Psoas muscle (tissue), 8 donors: ENCODE measurements at places on chromosomes 6 and 20. TPM values are rescaled to one million over a fixed set of nuclear protein-coding genes. Genes with fewer than 3 reads are reported as not detected.
A peak's percentile ranks its signal among the peaks of the same experiment; 100 is the strongest.

DNA sequence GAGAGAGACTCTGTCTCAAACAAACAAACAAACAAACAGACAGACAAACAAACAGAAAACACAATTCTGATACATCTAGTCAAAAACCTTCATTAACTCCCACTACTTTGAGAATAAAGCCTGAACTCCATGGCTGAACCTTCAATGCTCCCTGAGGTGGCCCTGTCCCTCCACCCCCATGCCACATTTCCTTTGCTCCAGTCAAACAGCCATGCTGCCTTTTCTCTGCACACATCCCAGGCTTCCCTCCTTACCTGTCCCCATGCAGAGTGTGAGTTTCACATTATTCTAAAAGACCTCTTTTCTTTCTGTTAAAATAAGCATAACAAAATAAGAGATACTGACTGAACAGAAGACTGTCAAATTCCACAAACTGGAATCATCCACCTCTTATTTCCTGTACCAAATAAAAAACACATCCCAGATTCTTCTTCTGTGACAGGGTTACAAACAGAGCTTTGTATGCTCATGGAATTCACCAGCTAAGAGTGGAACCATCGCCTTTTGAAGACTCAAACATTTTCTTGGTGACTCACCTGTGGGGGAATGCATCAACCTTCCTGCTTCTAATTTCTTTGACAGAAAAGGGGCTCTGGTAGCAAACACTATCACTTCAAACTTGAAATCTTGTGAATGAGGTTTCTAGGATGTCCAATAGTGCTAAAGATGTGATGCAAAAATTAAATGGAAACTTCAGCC is 71.0 kb upstream of the SLC22A16 start:
- no peak for DNase-seq
- no peaks in the 10 kb centered on the region for H3K36me3 ChIP-seq
- peaks cover 2% of the 10 kb centered on the region for H3K27me3 ChIP-seq
- H3K27ac ChIP-seq, result no peak overlapping the region

DNA sequence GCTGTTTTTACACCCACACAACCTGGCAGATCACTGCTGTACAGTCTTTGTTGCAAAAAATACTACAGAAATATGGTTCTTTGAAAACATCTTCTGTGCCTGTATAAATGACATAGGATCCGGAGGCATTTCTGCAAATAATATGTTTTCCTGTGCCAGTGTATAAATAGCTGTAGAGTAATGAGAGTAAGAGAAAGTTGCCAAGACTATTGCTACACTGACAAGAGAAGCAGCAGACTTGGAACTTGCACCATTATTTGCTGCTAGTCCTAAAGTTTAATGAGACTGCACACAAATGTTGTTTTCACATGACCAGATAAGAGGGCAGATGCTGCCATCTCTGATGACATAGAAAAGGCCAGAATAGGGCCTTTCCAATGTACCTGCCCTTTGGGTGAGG is 50.0 kb upstream of the DTNBP1 start:
- no peak overlapping the region for H3K4me3 ChIP-seq
- no peak for DNase-seq
- no peaks in the 10 kb centered on the region for H3K36me3 ChIP-seq
- H3K27ac ChIP-seq, result peak overlapping the region; percentile 53

- H3K36me3 ChIP-seq, result no peaks in the 10 kb centered on the region
- H3K4me1 ChIP-seq, result no peaks in the 10 kb centered on the region
- no peak overlapping the region for H3K4me3 ChIP-seq
Measured at GRCh38 chr6:37709932-37710555, 12.4 kb upstream of the MDGA1 start.

The HCRTR2 gene
- polyA plus RNA-seq, result not detected

The DEFB132 gene
- polyA plus RNA-seq, result not detected

The NR2E1 gene
- not detected for polyA plus RNA-seq

The PRSS16 gene
- 0.08 TPM for polyA plus RNA-seq
